Heart left ventricle (tissue), 16 donors: ENCODE measurements at places on chromosomes 3 and 15. TPM values are rescaled to one million over a fixed set of nuclear protein-coding genes. Genes with fewer than 3 reads are reported as not detected.

The IL17RD gene
- 6.2 TPM for total RNA-seq

DNA sequence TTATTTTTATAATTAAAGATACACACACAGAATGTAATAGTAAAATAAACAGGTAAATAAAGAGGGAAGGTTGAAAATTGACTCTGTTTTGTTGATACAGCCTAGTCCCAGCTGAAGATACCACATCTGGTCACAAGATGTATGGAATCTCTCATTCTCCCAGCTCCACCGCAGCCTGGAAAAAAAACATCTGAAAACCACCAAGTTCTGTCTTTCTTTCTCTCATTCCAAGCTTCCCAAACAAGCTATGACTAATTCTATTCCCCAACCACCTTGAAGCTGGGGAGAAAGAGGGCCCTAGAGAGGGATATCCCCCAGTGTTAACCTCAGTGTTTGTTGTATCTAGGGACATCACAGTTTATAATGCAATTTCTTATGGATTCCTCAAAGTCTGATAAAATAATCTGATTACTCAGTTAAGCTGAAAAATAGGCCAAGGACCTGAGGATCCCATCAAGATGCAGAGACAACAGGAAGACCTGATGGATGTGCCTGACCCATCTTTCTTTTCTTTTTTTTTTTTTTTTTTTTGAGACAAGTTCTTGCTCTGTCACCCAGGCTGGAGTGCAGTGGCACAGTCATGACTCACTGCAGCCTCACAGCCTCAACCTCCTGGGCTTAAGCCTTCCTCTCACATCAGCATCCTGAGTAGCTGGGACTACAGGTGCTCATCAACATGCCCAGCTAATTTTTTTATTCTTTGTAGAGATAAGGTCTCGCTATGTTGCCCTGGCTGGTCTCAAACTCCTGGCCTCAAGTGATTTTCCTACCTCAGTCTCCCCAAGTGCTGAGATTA lies 38.1 kb downstream of the SRGAP3 start:
- DNase-seq = no peak

DNA sequence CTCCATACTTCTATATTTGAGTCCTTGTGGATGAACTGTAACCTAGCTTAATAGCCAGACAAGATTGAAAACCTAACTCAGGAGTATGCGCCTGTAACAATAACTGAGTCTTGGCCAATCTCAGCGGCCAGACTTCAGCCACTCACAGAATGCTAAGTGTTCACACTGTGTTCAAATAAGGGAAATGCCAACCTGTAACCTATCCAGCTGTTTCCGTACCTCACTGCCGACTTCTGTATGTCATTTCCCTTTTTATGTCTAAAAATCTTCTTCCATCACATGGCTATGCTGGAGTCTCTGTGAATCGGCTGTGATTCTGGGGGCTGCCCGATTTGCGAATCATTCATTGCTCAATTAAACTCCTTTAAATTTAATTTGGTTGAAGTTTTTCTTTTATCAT lies 169.2 kb downstream of the NFKBIZ start:
- DNase-seq = no peak

DNA sequence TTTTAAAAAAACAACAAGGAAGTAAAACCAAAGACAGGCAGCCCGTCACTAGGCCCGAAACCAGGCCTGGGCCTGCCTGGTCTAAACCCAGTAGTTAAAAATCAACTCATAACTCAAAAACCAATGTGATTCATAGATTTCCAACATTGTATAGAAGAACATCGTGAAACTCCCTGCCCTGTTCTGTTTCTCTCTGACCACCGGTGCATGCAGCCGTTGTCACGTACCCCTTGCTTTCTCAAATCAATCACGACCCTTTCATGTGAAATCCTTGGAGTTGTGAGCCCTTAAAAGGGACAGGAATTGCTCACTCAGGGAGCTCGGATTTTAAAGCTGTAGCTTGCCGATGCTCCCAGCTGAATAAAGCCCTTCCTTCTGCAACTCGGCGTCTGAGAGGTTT lies 89.5 kb downstream of the DCLK3 start:
- DNase-seq = no peak

GRCh38 chr3:31218082-31218481 lies 314.6 kb upstream of the STT3B start:
- DNase-seq = no peak

DNA sequence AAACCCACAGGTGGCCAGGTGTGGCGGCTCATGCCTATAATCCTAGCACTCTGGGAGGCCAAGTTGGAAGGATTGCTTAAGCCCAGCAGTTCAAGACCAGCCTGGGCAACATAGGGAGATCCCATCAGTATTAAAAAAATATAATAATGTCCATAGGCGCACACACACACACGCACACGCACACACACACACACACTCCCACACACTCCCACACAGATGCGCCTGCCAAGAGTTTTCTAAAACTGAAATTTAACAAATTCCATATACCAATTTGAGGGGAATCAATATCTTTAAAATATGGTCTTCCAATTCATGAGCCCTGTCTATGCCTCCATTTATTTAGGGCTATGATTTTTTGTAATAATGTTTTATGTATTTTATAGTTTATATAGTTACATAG lies 17.0 kb downstream of the SHISA5 start:
- no peak for DNase-seq

The ACKR4 gene
- 1.6 TPM for total RNA-seq

The CLRN1 gene
- not detected for total RNA-seq

DNA sequence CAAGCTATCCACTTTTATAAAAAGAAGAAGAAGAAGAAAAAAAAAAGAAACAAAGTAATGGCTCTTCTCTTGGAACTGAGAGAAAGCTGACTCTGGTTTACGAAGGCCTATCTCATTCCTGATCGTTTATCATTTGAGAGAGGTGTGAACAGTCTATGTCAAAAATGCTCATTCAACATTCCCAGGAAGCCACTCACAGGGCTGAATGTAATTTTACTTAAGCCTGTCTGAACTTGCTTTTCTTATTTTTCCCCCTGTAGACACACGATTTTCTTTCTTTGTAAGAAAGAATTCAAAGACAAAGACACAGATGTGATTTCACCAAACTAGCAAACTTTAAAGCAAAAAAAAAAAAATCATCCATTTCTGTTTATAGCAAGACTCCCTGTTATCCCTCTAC lies 805.8 kb downstream of the FHIT start:
- DNase-seq = no peak

The GPR171 gene
- total RNA-seq = not detected

The ANKRD28 gene
- total RNA-seq = 28.9 TPM

GRCh38 chr3:133377396-133377795 lies 22.5 kb upstream of the BFSP2 start:
- no peak for DNase-seq

GRCh38 chr3:46243560-46243959 lies 1.3 kb downstream of the CCR3 start:
- DNase-seq = no peak

The GRK7 gene
- not detected for total RNA-seq

The GPR176 gene
- total RNA-seq = 4.3 TPM

The SLC25A26 gene
- 34.6 TPM for total RNA-seq

DNA sequence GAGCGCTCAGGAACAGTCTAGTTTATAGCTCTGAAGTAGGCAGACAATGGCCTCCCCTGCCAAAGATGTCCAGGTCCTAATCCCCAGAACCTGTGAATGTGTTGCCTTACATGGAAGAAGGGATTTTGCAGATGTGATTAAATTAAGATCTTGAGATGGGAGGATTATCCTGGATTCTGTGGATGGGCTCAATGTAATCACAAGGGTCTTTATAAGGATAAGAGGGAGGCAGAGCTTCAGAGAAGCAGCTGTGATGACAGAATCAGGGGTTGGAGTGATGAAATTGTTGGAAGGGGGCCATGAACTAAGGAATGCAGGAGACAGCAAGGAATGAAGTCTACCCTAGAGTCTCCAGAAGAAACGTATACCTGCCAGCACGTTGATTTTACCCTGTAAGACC lies 14.0 kb upstream of the GK5 start:
- DNase-seq = no peak

- DNase-seq = no peak
Observed at GRCh38 chr3:44066806-44067205, 174.9 kb upstream of the TOPAZ1 start.

DNA sequence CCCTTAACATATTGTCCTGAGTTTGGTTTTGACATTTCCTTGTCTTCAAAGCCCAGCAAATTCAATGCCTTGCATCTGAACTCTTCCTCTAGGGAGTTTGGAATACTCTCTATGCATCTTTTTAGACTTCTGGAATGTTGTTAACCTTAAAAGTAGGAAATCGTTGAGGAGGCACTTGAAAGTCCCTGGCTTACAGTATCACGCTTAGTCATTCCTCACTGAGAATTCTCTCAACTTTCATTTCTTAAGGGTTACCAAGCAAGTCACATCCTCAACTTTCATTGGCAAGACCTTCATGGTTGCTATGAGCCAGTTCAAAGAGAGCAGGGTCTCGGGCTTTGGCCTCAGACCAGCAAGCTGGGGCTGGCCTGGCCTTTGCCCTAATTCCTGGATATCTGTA lies 89.9 kb downstream of the ASB7 start:
- no peak for DNase-seq

- DNase-seq = no peak
Observed at GRCh38 chr3:18779704-18780103, 354.6 kb upstream of the SATB1 start.

DNA sequence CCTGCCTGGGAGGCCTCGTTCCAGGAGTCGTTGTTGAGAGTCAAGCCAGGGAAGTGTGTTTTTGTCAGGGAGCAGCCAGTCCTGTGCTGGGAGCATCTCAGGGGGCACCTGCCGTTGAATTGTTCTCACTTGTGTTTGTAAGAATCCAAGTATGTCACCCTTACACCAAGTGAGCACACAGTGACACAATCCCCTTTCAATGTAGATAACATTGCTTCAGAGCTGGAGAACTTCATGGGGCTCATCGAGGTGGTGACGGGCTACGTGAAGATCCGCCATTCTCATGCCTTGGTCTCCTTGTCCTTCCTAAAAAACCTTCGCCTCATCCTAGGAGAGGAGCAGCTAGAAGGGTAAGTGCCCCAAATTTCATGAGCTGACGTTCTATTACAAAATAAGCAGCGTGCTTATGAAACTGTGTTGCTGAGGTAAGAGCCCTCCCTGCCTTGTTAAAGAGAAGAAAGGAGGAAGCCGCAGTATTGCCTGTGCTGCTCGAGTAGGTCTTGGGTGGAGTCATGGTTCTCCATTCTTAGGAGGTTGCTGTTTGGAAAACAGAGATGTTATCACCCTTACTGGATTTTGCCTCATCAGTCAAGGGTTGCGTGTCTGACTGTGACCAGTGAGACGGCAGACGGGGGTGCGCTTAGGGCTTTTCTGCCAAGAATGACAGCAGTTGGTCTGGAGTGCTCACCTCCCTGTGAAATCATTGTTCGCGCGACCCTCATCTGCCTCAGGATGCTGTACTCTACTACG lies 108.1 kb downstream of the PGPEP1L start:
- no peak for DNase-seq

The EXD1 gene
- total RNA-seq = not detected

DNA sequence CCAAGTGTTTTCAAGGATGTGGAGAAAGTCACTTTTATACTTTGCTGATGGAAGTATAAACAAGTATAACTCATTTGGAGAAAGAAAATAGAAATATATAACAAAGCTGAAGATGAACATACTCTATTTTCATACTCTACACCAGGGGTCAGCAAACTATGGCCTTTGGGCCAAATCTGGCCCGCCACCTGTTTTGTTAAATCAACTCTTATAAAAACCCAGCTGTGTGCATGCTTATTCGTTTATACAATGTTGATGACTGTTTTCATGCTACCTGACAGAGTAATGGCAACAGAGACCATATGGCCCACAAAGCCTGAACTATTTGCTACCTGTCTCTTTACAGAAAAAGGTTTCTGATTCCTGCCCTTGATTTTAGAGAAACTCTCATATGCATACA lies 124.0 kb downstream of the NR1D2 start:
- DNase-seq = no peak

The AMOTL2 gene
- total RNA-seq = 50.0 TPM

The UBE2E2 gene
- 50.8 TPM for total RNA-seq

DNA sequence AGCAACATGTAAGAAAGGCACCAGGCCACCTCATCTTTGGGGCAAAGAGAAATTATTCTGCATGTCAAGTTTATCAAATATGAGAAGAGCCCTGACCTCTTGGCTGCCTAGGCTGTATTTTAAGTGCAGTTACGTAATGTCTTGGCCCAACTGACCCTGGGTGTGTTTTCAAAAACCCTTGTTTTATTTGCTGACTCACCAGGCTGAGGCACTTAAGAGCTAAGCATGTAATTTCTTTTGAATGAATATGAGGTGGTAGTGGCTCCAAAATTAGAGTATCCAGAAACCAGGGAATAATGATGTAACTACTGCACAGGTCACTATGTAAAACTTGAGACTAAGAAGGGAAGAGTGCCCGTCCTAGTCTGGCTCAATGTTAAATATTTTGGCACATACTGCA lies 24.3 kb downstream of the PGPEP1L start:
- DNase-seq = no peak

DNA sequence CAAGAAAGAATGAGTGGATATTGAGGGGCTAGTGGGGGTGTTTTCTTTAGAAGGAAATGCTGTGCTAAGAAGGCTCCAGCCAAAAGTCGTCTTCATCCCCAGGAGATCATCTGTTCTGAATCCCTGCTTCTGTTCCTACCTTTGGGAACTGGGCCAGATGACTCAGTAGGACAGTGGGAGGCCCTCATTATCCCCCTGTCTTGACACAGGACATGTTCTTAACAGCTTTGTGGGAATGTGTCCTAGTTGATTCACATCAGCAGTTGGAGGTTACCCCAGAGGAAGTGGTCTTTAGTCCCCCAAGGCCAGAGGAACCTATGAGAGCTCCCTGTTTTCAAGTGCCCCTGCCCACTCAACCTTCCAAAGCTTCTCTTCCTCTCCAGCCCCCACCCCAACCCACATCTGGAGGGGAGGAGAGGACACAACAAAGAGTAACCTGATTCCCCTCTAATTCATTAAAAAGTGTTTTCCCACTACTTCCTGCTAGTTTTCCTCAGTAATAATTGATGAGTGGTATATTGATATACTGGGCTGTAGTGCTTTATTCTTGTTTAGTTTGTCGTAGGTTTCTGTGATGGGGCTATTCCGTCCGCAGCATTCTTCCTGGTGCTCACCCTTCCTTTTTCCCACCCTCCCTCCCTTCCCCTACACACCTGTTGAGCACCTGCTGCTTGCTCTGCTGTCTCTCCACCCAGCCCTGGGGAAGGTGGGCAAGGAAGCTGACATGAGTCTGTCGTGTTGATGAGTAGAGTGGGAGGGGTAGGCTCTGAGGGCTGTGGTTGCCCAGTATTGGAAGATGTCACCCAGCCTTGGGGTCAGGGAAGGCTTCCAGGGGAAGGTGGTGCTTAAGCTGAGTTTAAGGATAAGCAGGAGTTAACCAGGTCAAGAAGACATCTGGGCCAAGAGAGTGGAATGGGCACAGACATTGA lies 9.3 kb downstream of the PXYLP1 start:
- no peak for DNase-seq

GRCh38 chr15:61857169-61857829 lies 202.9 kb downstream of the VPS13C start:
- DNase-seq = no peak

GRCh38 chr15:73330206-73331051 lies 38.3 kb downstream of the HCN4 start:
- no peak for DNase-seq

- DNase-seq = no peak
Observed at GRCh38 chr3:9137676-9138075, 111.8 kb downstream of the SRGAP3 start.
